A172 (cell line): ENCODE measurements at places on chromosomes 5 and 9.

GRCh38 chr9:117745598-117745997 lies 41.4 kb downstream of the TLR4 start:
- DNase-seq, result no peak

DNA sequence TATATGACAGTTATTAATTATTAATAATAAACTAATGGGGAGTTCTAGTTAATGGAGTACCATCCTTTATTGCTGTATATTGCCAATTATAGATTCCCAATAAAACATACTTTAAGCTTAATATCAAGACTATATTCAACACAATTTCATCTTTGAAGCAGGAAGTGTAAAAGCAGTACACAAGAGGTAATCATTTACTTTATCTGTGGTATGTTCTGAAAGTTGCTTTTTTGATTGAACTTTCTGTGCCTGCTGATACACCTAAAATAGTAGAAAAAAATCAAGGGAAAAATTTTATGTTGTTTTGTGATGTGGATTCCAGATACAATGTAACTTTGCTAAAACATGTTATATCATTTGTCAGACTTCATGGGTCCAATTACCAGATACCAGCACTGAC lies 58.0 kb downstream of the ACO1 start:
- DNase-seq, result no peak

GRCh38 chr5:60673334-60673733 lies 26.6 kb downstream of the DEPDC1B start:
- DNase-seq, result no peak

GRCh38 chr5:17694914-17695313 lies 60.7 kb downstream of the TAF11L14 start:
- DNase-seq, result no peak

DNA sequence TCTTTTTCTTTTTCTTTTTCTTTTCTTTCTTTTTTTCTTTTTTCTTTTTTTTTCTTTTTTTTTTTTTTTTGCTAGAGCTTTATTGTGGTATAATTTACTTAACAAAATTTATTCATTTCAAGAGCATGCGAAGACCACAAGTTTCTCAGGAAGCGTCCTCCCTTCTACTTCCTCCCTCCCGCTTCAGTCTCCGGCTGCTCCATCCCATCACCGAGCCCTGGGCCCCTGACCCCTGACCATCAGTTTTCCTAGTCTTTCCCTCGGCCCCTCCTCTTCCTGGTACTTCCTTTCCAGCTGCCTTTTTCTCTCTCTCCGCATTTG lies 34.7 kb downstream of the C9orf152 start:
- DNase-seq, result no peak

- DNase-seq, result no peak
Observed at GRCh38 chr5:61334868-61335615, 3.0 kb downstream of the ZSWIM6 start.

- peak; percentile 68 for DNase-seq
Observed at GRCh38 chr9:35798658-35799374, 7.4 kb downstream of the NPR2 start.

- DNase-seq, result no peak
Observed at GRCh38 chr9:19119801-19120440, 7.4 kb downstream of the PLIN2 start.

DNA sequence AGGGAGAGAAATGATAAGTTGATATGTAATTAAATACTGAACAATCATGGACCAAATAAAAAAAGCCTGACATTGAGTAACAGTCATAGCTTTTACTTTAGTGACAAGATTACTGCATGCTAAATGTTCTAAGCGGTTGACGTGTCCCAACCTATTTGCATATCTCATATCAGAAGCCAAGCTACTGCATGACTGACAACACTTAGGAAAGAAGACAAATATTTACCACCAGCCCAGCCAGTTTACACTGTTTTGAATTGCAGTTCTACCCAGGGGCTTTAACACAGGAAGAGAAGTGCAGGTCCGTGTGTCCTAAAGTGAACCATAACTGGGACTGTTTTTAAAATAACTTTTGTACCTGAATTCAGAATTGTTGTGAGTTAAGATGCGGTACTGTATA lies 219.9 kb downstream of the PRDM9 start:
- no peak for DNase-seq

GRCh38 chr5:59615272-59615671 lies 278.3 kb downstream of the PDE4D start:
- peak; percentile 65 for DNase-seq

DNA sequence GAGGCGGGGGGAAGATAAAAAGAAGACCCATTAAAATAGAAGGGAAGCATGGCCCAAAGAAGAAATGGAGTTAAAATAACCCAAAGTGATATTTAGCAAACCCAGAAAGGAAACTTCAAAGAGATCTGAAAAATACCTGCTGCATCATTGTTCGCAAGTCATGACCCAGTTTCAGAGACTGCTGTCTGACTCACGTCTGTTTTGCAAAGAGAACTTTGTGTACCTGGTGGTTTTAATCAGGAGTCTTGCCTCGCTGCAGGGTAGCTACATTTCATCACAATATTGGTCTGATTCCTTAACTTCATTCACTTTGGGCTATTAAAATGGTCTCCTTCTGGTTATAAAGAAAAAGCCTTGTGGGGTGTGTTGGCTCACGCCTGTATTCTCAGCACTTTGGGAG lies 461.1 kb upstream of the DAP start:
- DNase-seq, result no peak

GRCh38 chr5:157976429-157976828 lies 117.5 kb upstream of the CLINT1 start:
- DNase-seq, result no peak

DNA sequence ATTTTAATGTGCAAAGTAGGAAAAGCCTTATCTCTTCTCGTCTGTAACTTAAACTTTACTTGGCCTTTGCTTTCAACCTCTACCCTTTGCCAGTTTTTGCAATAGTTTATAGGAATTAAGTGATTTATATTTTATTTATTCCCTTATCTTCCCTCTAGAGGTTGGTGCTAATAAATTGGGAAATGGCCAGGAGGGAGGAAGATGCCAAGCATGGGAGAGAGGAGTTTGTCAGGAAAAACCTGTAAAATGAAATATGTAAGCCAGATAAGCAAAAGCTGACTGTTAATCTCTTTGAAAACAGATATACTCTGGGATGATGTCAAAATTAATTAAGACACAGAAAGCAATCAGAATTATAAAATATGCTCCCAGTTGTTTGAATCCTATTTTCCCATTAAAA lies 484.5 kb downstream of the NR2F1-AS1 start:
- DNase-seq, result no peak

GRCh38 chr9:134293611-134294152 lies 32.6 kb upstream of the RXRA start:
- no peak for DNase-seq

DNA sequence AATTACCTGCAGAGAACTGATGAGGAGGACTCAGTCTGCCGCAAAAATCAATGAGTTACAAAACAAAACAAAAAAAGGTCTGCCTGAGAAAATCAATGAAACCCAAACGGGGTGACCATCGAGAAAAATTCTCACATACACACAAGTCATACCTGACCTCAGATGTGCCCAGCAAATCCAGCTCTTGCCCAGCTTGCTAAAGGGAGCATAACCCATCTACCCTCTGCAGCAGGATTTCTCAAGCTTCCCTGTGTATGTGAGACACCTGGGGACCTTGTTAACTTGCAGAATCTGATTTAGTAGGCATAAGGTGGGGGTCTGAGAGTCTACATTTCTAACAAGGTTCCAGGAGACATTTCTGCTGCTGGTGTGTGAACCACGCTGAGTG lies 126.3 kb downstream of the TLE1 start:
- DNase-seq, result no peak

- no peak for DNase-seq
Observed at GRCh38 chr5:82057051-82057450, 85.2 kb downstream of the ATG10 start.
